ENCODE measurements at places on chromosomes 7 and 10.

GRCh38 chr10:11150879-11151415, 133.3 kb downstream of the CELF2 start:
- DNase-seq = no peak

DNA sequence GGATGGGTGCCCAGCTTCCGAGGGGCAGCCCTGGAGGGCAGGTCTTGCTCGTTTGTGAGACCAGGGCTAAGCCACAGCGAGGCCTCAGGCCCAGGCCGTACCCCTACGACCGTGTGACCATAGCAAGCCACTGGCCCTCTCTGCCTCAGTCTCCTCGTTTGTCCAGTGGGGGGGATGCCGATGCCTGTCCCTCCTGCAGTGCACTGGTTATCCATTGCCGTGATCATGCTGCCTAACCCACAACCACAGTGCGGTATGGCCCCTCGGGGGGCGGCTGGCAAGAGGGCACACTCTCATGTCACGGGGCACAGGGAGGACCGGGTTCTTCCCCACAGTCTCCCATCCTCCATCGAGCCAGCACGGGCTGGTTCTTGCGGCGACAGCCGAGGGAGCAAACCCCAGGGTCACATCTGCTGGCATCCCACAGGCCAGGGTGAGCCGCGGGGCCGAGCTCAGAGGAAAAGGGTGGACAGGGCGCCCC, 80.5 kb downstream of the ELFN1 start:
- DNase-seq = no peak

DNA sequence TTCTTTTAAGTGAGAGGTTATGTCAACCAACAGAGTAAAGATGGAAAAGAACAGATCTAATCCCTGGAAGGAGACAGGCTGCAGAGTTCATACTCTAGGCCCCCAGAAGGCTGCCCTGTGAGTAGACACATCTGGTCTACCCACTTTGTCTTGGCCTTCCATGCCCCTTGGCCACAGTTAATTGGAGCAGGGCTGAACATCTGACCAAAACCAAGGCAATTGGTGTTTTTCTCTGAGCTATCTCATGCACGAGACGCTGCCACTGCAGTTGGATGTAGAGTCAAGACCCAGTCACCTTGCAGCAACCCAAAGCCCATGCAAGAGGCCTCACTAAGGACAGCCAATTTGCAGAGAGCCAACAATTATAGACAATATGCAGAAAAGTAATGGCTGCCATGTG, 9.0 kb downstream of the MYOF start:
- no peak for DNase-seq

- no peak for DNase-seq
Measured at GRCh38 chr10:123597676-123598075, 68.5 kb upstream of the GPR26 start.

DNA sequence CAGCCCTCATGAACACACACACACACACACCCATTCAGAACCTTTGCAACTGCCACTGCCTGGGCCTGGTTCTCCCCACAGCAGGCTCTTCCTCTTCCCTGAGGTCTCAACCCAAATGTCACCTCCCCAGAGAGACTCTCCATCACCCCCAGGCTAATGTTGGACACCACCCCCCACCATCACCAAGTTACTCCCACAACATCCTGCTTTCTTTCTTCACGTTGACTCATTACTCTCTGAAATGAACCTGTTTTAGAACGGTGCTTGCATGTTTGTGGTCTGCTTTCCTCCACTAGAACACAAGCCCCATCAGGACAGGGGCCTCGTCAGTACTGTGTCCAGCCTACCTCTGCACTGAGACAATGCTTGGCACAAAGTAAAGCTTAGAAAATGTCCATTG, 16.0 kb downstream of the AFAP1L2 start:
- no peak for DNase-seq

GRCh38 chr10:108411206-108411605, 1246.7 kb upstream of the SORCS1 start:
- DNase-seq = peak; percentile 41

GRCh38 chr10:85995791-85996190, 370.8 kb downstream of the GRID1 start:
- DNase-seq = peak; percentile 4

GRCh38 chr7:17058568-17058967, 176.8 kb upstream of the AGR3 start:
- peak; percentile 89 for DNase-seq

DNA sequence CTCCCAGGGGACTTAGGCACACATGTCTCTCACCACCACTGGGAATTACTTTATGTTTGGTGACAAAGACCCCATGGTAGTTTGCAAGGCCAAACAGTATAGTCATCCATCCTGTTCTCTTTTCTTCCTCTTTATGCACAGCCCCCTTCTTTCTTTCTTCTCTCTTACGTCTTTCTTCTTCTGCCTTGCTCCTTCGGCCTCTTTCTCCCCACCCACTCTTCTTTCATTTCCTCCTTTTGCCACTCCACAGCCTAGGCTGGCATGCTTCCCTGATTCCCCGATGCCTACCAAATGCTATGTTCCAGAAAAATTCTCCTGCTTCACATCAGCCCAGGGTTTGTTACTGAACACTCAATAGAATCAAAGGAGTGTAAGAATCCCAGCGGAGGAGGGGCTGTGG, 62.4 kb upstream of the MKLN1 start:
- peak; percentile 61 for DNase-seq

GRCh38 chr7:141290973-141291372, 217.1 kb downstream of the TMEM178B start:
- DNase-seq = no peak

GRCh38 chr10:670990-671389, 18.5 kb downstream of the DIP2C start:
- no peak for DNase-seq

GRCh38 chr10:22704942-22705341, 9.4 kb downstream of the PIP4K2A start:
- DNase-seq = no peak

DNA sequence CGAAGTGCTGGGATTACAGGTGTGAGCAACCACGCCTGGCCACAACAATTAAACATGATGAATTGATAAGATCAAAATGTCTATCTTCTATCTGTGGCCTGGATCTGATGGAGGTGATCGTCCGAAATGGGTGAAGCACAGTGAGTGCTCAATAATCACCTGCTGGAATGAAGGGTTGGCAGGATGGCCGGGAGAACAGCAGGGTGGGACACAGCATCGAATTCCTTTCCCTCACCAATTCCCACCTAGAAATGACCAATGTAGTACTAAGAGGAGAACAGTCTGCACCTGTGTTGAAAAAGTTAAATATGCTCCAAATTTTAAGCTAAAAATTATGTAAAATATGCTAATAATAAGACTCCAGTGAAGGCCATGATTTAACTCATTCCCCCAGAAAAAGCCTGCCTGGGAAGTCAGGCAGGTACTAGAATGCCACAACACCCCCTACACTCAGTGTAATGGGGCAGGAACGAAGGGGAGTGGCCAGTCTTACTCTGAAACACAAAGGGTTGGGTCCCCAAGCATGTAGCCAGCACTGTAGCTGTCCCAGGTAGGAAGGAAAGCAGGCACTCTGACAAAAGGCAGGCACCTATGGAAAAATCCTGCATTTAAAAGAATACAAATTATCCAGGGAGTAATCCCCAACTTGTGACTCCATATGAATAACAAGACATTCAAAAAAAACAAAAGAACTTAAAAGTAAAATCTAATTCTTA, 110.3 kb downstream of the VPS41 start:
- no peak for DNase-seq

GRCh38 chr10:615583-616152, 73.8 kb downstream of the DIP2C start:
- no peak for DNase-seq

DNA sequence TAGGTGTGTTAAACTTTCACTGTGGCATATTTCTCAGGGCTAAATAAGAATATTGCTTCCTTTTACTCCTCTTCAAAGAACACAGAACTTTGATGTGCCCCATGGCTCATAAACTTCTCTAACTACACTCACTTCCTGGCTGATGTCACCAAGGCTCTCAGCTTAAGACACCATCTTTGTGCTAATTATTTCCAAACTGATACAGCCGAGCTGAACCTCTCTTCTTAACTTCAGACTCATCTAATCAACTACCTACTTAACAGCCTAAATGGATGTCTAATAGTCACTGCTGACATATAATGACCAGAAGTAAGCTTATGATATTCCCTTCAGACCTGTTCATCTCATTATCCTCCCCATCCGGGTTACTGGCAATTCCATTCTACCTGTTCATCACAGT, 3.6 kb downstream of the C10orf67 start:
- DNase-seq = peak; percentile 46

DNA sequence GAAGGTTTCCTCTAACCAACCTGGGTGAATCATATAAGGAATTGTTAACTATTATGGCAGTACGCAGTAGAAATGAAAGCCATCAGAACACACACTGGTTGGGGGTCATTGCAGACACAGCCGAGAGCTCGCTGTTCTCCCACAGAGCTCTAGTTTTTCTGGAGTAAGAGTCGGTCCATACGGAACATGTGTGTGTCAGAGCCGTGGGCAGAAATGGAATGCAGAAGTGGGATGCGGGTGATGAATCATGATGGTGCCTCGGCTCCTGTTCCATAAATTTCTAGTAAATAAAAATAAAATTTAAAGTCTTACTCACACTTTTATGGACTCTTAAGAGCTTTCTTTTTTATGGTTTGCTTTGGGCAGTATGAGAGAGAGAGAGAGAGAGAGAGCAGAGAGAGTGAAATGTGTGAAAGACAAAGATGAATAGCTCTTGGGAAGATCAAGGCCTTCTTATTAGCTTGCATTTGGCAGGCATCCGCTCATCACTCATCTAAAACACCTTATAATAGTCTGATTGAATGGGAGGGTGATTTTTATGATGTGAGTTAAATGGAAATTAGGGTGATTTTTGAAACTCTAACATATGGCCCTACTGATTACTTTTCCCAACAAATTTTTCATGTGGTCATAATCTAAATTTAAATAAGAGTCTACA, 98.8 kb upstream of the PFKP start:
- DNase-seq = no peak

GRCh38 chr7:49513911-49514310, 259.5 kb upstream of the VWC2 start:
- peak; percentile 8 for DNase-seq

DNA sequence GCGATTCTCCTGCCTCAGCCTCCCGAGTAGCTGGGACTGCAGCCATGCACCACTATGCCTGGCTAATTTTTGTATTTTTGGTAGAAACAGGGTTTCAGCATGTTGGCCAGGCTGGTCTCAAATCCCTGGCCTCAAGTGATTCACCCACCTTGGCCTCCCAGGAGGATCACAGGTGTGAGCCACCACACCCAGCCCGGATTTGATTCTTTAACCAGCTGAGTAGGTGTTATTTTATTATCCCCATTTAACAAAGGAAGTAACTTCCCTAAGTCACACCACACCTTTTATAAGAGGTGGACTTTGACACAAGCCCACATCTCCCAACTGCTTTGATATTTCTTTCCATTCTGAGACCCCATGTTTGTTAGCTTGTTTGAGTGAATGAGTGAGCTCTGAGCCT, 25.0 kb downstream of the SLC25A28 start:
- DNase-seq = no peak

DNA sequence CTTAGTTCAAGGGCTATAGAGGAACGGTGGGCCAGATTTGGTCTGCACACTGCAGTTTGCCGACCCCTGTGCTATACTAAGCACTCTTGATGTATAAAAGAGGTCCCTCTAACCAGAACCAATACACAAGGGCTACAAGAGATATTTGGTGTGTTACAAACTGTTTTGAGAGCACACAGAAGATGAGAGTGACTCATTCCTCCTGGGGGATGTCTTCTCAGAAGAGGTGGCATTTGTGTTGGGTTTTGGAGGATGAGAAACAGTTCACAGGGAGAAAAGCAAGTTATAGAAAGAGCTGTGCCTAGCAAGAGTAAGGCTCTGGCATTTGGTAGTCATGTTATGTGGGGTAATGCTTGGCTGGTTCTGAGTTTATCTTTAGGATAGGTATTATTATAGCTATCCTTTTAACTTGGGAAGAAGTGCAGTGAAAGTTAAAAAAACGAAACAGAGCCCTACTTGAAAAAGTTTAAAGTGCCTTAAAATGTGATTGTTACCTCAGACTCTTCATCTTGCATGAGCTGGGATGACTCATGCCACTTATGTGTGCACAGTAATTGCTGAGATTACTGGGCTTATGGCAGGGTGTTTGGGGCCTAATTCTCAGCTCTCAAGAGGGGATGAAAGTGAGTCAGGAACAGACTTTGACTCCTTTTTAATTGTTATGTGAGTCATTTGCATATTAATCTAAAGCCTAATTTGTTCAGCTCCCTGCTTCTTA, 160.4 kb downstream of the KIF20B start:
- DNase-seq = no peak

- peak; percentile 47 for DNase-seq
Measured at GRCh38 chr7:87473986-87474385, 1.5 kb downstream of the ABCB4 start.

DNA sequence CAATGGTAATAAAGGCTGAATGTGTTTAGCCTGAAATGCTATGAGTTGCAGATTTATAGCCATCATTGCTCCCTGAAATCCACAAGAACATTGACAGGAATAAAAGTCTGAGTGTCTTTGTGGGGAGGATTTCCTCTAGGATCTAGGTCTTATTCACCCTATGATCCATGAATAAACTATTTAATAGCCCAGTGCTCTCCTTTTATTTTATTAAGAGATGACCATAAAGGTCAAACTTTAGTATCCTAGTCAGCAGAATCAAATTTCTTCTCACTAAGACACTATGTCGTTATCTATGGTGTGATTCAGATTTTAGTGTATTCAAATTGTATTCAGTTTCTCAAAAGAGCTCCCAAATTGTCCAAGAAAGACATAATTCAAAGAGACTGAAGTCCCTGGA, 67.8 kb upstream of the AKR1E2 start:
- DNase-seq = no peak

DNA sequence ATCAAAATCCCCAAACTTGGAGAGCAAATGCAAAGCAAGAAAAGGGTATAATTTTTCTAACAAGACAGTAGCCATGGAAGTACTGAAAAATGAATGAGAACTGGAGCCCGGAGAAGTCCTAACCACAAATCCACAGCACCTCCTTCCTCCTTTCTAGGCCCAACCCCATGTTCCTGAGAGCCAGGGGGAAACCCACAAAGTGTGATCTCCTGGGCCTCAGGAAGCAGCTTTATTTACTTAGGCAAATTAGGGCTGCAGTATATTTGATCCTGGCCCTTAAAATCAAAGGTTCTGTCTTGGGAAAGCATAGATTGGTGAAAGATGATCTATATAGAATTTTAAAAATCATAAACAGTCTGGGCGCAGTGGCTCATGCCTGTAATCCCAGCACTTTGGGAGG, 103.0 kb downstream of the DOCK4 start:
- DNase-seq = peak; percentile 58

DNA sequence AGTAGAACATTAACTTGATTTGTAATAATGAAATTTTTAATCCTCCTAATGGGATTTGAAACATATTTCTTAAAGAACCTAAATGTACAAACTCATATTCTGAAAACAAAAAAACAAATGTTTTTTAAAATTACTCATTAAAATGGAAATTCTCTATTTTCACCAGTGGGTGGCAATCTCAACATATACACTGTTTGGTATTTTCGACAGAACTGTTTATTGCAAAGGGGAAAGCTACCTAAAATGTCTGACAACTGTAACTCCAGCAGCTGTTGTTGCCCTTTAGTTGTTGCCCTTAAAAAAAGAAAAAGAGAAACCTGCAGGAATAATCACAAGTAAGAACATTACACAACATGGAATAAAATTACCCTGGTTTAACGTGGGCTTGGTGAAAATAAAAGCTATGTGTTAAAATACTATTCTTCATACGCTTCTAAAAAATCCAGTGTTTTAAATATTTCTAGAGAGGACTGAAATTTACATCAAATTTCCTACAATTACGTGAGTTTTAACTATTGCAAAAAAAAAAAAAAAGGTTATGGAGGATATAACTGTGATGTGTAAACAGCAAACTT, 54.5 kb downstream of the COL1A2 start:
- DNase-seq = peak; percentile 19
